ENCODE measurements at places on chromosomes 3 and 15.

DNA sequence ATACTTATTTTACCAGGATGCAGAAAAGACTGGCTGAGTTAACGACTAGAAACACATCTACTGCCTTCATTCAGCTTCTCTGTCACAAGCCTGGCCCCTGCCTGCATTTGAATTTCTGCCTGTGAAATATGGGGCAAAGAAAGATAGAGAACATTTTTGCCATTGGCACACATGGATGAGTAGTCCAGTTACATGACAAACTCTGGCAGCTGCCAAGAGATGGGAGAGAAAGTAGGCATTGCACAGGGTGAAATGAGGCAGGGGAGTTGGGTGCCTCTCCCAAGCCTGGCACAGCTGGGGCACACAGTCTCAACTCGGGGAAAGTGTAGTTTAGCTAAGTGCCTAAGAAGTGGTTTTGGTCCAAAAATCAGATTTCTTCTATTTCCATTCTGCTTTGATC is 24.0 kb downstream of the ANXA2 start:
- H3K36me3 ChIP-seq, result no peaks in the 10 kb centered on the region
- H3K4me3 ChIP-seq, result no peak overlapping the region
- no peak overlapping the region for H3K27ac ChIP-seq
- H3K27me3 ChIP-seq, result no peaks in the 10 kb centered on the region
- DNase-seq, result no peak
- peaks cover 12% of the 10 kb centered on the region for H3K4me1 ChIP-seq

DNA sequence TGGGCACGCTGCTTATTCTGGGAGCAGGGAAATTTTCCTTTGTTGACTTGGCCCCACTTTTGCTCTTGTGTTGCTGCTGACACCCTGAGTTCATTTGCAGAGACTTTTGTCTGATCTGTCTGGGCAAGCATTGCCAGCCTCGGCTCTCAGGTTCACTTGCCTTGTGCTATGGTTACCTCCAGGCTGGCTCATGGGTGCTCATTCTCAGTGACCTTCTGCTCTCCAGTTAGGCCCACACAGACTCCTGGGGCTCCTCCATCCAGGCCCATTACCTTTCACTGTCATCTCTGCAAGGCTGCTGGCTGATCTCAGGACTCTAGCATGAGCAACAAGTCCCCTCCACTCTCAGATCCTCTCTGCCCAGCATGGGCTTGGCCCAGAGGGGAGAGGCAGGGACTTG is 108.3 kb downstream of the IL20RB start:
- no peak overlapping the region for H3K4me3 ChIP-seq
- H3K27ac ChIP-seq, result no peak overlapping the region
- H3K27me3 ChIP-seq, result no peaks in the 10 kb centered on the region
- no peaks in the 10 kb centered on the region for H3K36me3 ChIP-seq
- DNase-seq, result no peak

- DNase-seq, result no peak
- no peak overlapping the region for H3K4me3 ChIP-seq
- no peaks in the 10 kb centered on the region for H3K4me1 ChIP-seq
- H3K36me3 ChIP-seq, result no peaks in the 10 kb centered on the region
- H3K27me3 ChIP-seq, result no peaks in the 10 kb centered on the region
These were observed 145.7 kb downstream of the EPHA6 start for GRCh38 chr3:96959901-96960641.

GRCh38 chr3:120245386-120245785 is 39.6 kb downstream of the GPR156 start:
- H3K36me3 ChIP-seq, result no peaks in the 10 kb centered on the region
- H3K4me1 ChIP-seq, result no peaks in the 10 kb centered on the region
- DNase-seq, result no peak
- no peak overlapping the region for H3K4me3 ChIP-seq
- H3K27me3 ChIP-seq, result no peaks in the 10 kb centered on the region

DNA sequence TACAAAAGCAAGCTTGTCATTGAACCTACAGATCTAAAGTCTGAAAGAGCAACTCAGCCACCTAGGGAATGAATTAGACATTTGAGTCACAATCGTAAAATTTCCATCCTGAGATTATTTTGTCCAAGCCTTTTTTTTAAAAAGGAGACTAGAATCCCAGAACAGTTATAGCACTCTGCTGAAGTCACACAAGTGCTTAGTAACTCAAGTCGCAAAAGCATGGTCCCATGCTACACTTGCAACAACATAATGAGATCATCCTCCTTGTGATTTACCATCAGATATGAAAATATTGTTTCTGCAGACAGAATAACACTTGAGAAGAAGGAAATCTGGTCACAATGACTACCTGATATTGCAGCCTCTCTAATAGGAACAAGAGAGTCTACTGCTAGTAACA is 106.7 kb downstream of the ZIC4 start:
- H3K27ac ChIP-seq, result no peak overlapping the region
- H3K4me1 ChIP-seq, result no peaks in the 10 kb centered on the region
- no peak for DNase-seq
- H3K36me3 ChIP-seq, result no peaks in the 10 kb centered on the region
- no peaks in the 10 kb centered on the region for H3K27me3 ChIP-seq
- no peak overlapping the region for H3K4me3 ChIP-seq

DNA sequence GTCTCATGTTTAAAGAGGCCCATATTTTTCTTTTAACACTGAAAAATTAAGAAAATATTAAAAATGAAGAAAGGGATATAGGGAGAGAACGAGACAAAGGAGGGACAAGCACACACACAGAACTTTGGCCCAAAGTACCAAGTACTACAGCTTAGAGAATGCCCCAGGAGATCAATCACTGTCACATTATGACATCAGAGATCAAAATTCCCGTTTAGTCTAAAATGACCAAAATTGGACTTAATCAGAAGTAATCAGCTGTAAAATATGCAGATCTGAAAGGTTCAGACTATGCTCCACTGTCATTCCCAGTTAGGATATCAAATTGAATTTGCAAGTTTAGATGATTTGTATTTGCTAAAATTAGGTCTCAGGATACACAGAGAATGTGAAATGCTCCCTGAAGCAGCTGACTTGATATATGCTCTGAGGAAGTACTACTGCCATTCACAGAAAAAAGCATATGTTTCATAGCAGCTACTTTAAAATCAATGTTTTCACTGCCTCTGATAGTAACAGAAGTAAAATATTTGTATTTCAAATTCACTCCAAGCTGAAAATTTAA is 123.0 kb downstream of the PEAK1 start:
- no peak for DNase-seq
- no peak overlapping the region for H3K4me3 ChIP-seq
- no peak overlapping the region for H3K27ac ChIP-seq
- H3K36me3 ChIP-seq, result no peaks in the 10 kb centered on the region
- no peaks in the 10 kb centered on the region for H3K4me1 ChIP-seq
- H3K27me3 ChIP-seq, result no peaks in the 10 kb centered on the region

DNA sequence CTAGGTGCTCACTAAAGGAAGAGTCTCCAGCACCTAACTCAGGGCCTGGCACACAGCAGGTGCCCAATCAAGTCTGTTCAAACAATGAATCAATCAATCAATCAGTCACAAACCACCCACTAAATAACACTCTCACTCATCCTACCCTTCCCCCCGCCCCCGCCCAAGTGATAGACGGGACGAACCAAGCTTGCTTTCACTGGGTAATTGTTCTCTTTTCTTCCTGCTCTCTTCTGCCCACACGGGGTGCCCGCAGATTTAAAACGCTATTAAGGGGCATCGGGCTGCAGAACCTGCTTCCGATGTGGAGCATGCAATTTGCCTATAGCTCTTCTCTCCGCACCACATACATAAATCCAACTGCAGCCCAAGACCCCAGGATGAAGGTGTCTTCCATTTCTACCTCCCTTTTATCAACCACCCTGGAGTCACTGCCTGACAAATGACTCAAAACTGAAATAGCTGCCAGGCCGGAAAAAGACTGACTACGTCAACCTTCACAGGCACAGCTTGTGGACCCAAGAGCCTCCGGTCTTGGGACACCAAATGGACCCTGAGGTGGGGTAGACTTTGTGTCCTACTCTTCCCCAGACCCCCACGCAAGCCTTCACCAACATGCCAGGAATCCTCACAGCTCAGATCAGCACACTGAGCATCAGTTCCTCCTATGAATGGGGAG is 1.7 kb downstream of the KLHL25 start:
- H3K36me3 ChIP-seq, result no peaks in the 10 kb centered on the region
- H3K4me3 ChIP-seq, result peak overlapping the region; percentile 96
- H3K27me3 ChIP-seq, result no peaks in the 10 kb centered on the region
- H3K4me1 ChIP-seq, result peaks cover 5% of the 10 kb centered on the region
- no peak overlapping the region for H3K27ac ChIP-seq
- DNase-seq, result no peak

GRCh38 chr15:51738553-51738952 is 1.1 kb upstream of the LYSMD2 start:
- no peaks in the 10 kb centered on the region for H3K27me3 ChIP-seq
- peak overlapping the region; percentile 95 for H3K27ac ChIP-seq
- no peak overlapping the region for H3K4me3 ChIP-seq
- peaks cover 2% of the 10 kb centered on the region for H3K4me1 ChIP-seq
- DNase-seq, result no peak

- no peaks in the 10 kb centered on the region for H3K27me3 ChIP-seq
- DNase-seq, result no peak
- H3K36me3 ChIP-seq, result no peaks in the 10 kb centered on the region
- no peak overlapping the region for H3K27ac ChIP-seq
- no peaks in the 10 kb centered on the region for H3K4me1 ChIP-seq
These were observed 36.8 kb upstream of the FRMD5 start for GRCh38 chr15:44231842-44232241.

All from ovary (tissue), 10 donors.